Left ventricle myocardium inferior (tissue), 1 donor: ENCODE measurements at places on chromosomes 7 and 10.

DNA sequence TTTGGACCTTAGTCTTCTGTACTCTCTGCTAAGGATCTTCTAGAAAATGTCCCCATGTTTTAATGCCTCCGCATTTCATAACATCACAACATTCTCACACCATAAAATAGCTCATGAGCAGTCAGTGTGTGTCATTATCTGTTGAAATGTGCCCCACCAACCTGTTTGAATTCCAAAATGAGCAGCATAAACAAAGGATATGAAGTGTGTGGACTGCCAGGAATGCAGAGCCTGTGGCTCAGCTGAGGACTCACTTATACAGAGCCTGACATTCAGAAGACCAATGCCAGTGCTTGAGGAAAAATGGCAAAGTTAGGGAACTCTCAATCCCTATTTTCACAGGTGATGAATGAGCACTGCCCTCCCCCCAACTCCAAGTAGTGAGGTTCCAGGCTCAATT lies 621.4 kb downstream of the POM121L12 start:
- DNase-seq: no peak

DNA sequence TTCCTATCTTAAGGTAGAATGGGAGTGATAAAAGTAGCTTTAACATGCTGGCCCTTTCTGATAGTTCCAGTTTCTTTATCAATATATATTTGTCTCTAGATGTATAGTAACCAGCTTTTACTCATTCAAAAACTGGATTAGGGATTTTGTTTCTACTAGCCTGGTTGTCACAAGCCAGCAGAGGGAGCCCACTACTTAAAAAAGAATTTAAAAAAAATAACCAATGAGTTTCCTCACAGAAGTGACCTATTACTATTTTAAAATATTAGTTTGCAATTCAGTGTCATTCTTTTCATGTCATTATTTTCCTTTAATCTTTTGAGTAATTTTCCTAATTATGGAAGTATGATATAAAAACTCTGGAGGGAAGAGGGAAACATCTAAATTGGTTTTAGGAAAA lies 142.1 kb downstream of the PHTF2 start:
- no peak for DNase-seq

DNA sequence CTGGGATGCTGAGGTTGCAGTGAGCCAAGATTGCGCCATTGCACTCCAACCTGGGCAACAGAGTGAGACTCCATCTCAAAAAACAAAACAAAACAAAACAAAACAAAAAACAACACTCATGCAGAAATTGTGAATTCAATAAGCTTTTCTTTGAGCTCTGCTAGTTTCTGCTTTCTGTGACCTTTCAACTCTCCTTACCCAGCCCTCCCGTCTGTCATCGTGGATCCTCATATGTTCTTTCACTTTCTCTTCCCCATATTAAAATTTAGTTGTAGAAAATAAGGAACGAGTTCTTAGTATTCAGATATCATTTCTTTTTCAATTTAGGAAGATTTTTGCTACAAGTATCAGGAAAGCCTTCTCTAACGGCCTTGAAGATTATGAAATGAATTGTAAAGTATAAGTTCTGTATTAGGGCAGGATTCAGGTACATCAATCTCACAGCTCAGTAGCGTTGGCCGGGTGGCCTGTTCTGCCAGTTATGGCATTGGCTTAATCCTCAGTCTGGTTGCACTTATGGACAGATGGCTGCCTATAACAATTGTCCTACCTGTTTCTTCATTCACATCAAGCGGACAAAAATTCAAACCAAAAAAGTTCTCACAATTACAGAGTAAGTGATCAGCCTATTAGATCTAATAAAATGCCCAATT lies 1167.0 kb downstream of the SORCS3 start:
- DNase-seq: no peak

GRCh38 chr7:17071866-17072265 lies 190.1 kb upstream of the AGR3 start:
- DNase-seq: no peak

GRCh38 chr7:104677587-104677986 lies 336.4 kb upstream of the KMT2E start:
- DNase-seq: no peak
